ENCODE measurements at places on chromosomes 3 and 15. TPM values are rescaled to one million over a fixed set of nuclear protein-coding genes. Genes with fewer than 3 reads are reported as not detected.

The GP5 gene
- 1.4 TPM for total RNA-seq

DNA sequence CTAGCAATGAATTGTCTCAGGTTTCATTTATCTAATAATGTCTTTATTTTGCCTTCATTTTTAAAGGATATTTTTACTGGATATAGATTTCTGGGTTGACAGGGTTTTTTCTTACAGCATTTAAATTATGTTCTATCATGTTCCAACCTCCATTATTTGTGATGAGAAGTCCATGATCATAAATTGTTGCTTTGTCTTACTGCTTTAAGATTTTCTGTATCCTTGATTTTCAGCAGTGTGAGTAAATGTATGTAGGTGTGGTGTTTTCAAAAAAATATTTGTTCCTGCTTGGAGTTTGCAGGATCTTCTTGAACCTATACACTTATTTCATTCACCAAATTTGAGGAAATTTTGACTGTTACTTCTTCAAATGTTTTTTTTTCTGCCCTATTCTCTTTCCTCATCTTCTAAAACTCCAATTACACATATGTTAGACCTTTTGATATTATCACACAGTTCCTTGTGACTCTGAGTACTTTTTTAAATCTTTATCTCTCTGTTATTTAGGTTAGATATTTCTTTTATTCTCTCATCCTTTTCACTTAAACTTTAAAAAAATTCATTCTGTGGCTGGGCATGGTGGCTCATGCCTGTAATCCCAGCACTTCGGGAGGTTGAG is 43.7 kb upstream of the SELENOK start:
- ATAC-seq, result no peak

The B3GALNT1 gene
- total RNA-seq, result 2.1 TPM

- ATAC-seq, result no peak
Measured at GRCh38 chr15:80562033-80562432, 133.1 kb upstream of the ABHD17C start.

GRCh38 chr15:54681584-54681983 is 515.2 kb downstream of the RSL24D1 start:
- no peak for ATAC-seq

The HRH1 gene
- total RNA-seq, result 1.1 TPM

The ALCAM gene
- 11.9 TPM for total RNA-seq

- no peak for ATAC-seq
Measured at GRCh38 chr3:159032311-159032710, 230.5 kb downstream of the MFSD1 start.

- ATAC-seq, result no peak
Measured at GRCh38 chr3:177131927-177132636, 65.2 kb downstream of the TBL1XR1 start.

The MAGI1 gene
- total RNA-seq, result 0.06 TPM

DNA sequence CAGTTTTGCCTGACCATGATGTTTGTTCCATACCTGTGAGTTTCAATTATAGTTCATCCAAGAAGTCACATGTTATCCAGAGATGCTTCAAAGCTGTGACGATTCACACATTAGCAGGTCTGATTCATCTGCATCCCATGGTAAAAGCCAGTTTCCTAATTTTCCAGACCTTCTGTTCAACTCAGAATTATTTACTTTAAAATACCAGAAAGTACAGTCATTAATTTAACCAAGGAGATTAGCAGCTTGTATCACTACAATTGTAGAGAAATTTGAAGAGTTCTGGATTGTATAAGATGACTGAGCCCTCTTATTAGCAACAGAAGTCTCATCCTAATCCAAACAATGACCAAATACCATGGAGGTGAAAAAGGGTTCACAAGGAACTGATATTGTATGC is 76.1 kb upstream of the THBS1 start:
- no peak for ATAC-seq

- ATAC-seq, result no peak
Measured at GRCh38 chr3:142394921-142395622, 52.8 kb downstream of the XRN1 start.

DNA sequence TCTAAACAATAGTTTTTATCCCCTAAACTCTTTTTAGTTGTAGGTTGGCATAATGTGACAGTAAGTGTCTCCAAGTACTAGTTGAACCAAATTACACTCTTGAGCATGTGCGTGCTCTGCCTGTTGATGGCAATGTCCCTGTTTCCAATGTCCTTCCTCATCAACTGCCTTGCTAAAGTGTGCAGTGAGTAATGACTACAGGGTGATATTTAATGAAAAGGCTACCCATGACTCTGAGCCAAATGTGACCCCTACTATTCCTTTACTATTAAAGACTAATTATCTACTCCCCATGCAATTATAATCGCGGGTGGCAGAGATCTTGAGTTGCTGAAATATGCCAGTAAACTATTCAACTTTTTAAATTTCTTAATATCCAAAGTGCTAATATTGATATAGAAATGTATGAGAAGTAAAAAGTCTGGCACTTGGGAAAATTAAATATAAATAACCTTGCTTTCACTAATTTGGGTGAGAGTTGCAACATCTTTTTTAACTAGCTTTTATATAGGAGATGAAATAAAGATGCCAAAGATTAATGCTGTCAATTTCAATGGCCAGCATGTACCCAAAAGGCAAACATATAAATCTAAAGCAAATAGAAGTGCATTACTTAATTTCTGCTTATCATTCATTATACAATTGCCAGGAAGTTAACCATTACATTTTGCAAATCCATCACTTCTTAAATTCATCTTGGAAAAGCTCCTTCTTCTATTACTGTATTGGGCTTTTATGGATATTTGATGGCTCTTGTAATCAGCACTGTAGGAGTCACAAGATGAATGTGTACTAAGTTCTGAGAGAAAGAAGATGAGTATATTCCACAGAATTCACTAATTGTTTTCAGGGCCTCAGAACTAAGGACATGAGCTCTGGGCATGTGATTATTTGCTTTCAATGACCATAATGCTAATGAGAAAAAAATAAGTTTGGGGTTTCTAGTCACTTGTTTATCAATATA is 518.2 kb upstream of the NAALADL2 start:
- ATAC-seq, result no peak

The CADM2 gene
- total RNA-seq, result not detected

GRCh38 chr3:145448436-145448835 is 712.5 kb downstream of the PLOD2 start:
- ATAC-seq, result no peak

- ATAC-seq, result no peak
Measured at GRCh38 chr3:187947927-187948682, 202.8 kb upstream of the BCL6 start.

GRCh38 chr3:157522648-157523047 is 19.4 kb upstream of the VEPH1 start:
- no peak for ATAC-seq

The SEMA4B gene
- total RNA-seq, result 17.3 TPM

The FGF7 gene
- not detected for total RNA-seq

GRCh38 chr15:80503319-80503952 is 99.3 kb downstream of the ARNT2 start:
- no peak for ATAC-seq

GRCh38 chr3:96994988-96995387 is 180.6 kb downstream of the EPHA6 start:
- ATAC-seq, result no peak

The FGD5 gene
- total RNA-seq, result 0.06 TPM

All from activated T-helper 17 cell treated with anti-CD3 and anti-CD28 coated beads, Interleukin-2, amount 50 U/mL, for 72 hours (primary cell).